ENCODE measurements at places on chromosomes 11 and 22. TPM values are rescaled to one million over a fixed set of nuclear protein-coding genes. Genes with fewer than 3 reads are reported as not detected.

GRCh38 chr11:26948881-26949280, 45.0 kb upstream of the FIBIN start:
- no peaks in the 10 kb centered on the region for H3K36me3 ChIP-seq
- DNase-seq = no peak
- H3K4me3 ChIP-seq = no peak overlapping the region
- no peak overlapping the region for H3K27ac ChIP-seq
- no peaks in the 10 kb centered on the region for H3K27me3 ChIP-seq

- H3K27me3 ChIP-seq = no peaks in the 10 kb centered on the region
- H3K4me1 ChIP-seq = no peaks in the 10 kb centered on the region
- no peaks in the 10 kb centered on the region for H3K36me3 ChIP-seq
- H3K27ac ChIP-seq = no peak overlapping the region
These were observed 42.1 kb downstream of the PTPRJ start for GRCh38 chr11:48022445-48022844.

DNA sequence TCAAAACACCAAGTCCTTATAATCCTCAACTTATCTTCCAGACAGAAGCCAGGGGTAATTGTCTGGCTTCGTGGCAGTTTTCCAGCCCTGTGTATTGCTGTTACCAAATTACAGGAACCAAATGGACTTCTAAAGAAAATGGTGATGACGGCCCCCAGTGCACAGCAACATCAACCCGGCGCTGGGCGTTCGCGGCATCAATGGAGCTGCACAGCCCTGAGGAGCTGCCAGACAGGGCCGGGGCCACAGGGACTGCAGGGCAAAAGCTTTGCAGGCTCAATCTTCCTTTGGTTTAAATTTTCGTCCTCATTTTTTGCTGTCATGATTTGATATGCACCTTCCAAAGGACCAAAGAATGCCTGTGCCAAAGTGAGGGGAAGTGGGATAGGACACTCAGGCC, 292.5 kb downstream of the BRD1 start:
- H3K4me3 ChIP-seq = no peak overlapping the region
- H3K4me1 ChIP-seq = no peaks in the 10 kb centered on the region
- peaks cover 95% of the 10 kb centered on the region for H3K27me3 ChIP-seq
- DNase-seq = no peak
- no peak overlapping the region for H3K27ac ChIP-seq

- H3K27ac ChIP-seq = peak overlapping the region; percentile 81
- DNase-seq = peak; percentile 68
- peaks cover 3% of the 10 kb centered on the region for H3K36me3 ChIP-seq
These were observed 41.0 kb downstream of the TMPRSS5 start for GRCh38 chr11:113664981-113665710.

DNA sequence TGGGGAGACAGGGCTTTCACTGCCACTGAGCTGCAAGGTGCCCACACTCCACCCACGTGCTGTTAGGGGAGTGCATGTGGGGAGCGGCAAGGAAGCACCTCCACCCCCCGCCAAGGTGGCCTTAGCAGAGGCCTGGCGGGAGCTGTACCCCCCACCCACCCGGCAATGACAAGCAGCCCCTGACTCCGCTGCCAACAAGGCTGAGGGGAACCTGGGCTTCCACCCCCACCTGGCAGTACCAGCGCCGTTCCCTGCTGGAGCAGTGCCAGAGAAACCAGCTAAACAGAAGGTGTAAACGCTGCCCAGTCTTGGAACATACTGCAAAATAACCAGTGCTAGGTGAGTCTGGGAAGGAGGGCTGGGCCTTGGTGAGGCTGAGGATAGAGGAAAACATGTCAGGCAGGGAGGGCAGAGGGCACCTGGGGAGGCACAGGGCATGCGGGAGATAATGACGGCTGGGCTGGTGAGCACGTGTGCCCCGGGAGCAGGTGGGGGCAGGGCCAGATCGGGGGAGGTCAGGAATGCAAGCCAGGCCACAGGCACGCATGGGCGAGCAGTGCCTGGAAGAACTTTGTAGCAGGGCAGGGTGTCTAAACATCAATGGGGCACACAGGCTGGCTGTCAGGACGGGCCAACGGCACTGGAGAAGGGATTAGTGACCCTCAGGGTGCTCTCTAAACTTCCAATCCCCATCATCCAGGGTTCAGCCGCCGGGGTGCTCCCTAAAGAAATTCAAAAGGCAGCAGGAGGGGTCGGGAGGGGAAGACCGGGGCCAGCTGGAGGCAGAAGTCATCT, 6.6 kb downstream of the CERK start:
- no peak overlapping the region for H3K4me3 ChIP-seq
- H3K4me1 ChIP-seq = no peaks in the 10 kb centered on the region
- no peak for DNase-seq
- H3K27ac ChIP-seq = no peak overlapping the region

- no peak for DNase-seq
- H3K4me1 ChIP-seq = no peaks in the 10 kb centered on the region
- no peaks in the 10 kb centered on the region for H3K27me3 ChIP-seq
- no peak overlapping the region for H3K27ac ChIP-seq
These were observed 1.7 kb upstream of the CD248 start for GRCh38 chr11:66318600-66318970.

Gene APOBEC3G
- 1.3 TPM for total RNA-seq
